ENCODE measurements at places on chromosomes 1 and 21.

DNA sequence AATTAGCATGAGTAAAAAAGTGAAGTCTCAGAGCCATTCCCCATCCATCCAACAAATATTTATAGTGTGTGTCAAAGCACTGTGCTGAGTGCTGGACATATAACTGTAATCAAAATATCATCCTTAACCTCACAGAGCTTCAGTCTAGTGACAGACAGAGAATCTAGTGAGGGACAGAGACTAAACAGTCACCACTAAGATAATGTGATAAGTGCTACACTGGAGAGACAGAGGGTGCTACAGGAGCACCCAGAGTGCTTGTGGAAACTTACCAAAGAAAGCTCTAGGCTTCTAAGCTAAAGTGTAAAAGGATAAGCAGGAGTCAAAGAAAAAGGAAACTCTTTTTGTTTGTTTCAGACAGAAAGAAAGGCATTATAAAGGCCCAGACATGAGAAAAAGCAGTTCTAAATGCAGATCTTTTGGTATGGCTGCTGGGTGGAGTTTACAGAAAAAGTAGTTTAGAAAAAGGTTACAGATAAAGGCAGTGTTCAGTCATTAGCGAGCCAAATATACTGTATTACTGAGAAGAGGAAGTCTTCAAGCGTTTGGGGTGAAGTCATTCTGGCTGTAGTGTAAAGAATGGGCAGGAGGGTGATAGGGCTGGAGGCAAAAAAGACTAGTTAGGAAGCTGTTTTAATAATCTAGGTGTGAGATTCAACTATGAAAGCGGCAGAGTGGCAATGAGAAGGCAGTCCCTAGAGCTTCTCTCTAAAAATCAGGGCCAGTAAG is 83.8 kb downstream of the SCMH1 start:
- DNase-seq, result no peak

- no peak for DNase-seq
Observed at GRCh38 chr1:23588749-23589548, 29.6 kb upstream of the ID3 start.

DNA sequence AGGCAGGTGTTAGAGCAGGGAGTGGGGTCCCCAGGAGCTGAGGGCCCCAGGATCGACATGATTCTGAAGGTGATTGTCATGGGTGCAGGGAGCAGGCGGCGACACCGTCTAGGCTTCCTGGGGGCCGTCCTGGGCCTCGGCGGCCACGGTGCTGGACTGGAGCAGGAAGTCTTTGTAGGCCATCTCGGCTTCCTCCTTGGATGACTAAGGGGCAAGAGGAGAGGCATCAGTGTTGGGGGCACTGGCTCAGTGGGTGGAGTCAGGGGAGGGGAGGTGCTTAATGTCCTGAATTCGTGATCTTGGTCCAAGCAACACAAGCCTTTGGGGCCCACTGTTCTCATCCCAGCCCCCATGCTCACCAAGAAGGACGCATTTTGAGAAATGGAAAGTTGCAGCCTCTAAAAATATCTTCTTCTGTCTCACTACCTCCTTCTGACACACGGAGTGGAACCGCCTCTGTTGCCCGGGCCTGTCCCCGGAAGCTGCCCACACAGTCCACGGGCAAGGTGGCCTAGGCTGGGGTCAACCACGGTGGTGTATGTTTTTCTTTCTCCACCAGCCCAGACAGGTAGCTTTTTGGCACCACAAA is 8.6 kb upstream of the FCMR start:
- peak; percentile 96 for DNase-seq

DNA sequence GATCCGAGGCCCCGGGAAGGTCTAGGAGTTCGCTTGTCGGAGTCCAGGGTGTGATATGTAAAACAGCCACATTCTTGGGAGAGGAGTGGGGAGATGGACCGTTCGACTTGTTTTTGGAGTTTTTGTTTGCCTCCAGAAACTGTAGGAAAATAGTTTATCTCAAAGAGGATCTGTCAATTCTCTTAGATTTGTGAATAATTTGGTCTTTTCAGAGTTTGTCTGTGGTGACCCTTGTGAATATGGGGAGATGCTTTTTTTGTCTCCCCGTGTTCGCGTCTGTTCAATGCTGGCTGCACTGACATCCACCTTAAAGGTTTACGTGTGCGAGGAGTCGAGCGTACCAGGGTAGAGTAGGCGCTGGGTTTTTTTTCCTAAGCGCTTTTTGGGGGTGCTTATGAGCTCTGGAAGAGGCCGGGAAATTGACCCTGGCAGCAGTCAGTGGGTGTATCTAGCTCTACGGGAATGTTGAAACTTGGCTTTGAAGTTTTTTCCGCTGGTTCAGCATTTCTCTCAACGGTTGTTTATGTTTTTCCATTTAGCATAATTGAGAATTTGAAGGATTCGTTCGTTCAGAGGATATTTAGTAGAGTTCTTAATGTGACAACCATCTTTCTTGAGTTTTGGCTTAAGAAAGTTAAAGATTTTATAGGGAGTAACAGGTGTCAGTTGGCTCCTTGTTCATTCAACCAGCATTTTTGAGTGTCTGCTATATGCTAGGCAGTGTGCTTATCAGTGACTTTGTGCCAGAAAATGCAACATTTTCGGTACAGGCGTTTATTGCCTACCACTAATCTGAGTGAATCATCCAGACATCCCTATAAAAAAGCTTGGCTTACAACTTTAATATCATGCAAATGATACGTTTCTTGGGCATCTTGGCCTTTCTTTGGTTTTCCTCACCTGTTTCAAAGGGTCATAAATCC is 1.2 kb downstream of the SZRD1 start:
- DNase-seq, result no peak

GRCh38 chr1:224517171-224517570 is 82.6 kb upstream of the WDR26 start:
- DNase-seq, result no peak

DNA sequence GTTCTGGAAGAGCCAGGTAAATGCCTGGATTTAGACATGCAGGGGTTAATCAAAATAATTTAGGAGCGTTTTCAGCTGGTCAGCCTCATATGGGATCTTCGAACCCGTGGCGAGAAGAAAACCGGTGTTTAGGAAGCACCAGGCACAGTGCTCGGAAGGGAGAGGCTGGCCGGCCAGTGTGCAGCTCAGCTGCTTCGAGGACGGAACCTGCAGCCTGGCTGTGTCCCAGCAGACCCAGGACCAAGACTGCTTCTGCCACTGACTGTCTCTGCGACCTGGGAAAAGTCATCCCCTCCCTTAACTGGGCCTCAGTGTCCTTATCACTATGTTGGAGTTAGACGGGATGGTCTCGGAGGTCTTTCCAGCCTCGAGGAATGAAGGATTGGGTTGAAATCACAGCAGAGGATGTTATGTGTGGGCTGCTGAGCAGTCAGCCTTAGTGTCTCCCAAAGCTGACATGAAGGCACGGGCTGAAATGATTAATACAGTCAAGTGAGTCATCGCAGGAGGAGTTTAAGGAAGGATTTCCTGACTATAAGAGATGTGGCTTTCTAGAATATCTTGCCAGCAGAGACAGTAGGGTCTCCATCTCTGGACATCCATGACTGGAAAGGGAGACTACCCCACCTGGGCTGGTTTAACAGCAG is 20.8 kb downstream of the PPFIA4 start:
- DNase-seq, result no peak

DNA sequence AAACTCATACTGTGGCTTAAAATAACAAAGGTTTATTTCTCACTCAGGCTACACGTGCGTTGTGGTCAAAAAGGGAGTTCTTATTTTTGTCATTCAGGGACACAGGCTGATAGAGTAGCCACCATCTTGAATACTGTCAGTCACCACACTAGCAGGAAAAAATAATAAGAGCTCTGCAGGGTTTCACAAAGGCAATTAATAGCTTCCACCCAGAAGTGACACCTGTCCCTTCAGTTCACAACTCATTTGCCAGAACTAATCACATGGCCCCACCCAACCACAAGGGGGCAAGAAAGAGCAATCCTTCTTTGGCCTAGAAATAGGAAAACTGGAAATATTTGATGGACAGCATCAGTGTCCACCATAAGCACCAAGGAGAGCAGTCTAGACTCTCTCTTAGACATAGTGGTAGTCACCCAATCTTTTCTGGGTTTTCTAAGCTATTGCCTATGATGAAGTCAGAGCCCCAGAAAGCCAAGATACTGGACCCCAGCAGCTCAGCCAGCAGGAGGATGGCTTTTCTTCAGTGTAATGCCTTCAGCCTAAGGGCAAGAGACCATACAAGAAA is 8.2 kb downstream of the HAPLN2 start:
- DNase-seq, result no peak

DNA sequence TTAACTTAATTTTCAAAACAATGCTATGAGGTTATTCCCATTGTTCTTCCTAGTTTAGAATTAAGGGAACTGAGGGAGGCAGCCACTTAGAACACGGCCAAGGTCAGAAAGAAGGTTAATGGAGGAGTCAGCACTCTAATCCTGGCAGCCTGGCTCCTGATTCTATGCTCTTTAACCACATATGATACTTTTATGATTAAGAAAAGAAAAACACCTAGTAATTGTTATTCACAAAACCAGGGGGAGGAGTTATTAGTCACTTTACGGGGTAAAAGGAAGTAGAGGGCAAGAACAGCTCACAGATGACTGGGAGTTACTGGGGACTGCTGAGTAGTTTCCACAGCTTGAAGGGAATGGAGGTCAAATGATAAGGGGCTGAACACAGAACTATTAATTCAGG is 38.6 kb downstream of the GADD45A start:
- no peak for DNase-seq

DNA sequence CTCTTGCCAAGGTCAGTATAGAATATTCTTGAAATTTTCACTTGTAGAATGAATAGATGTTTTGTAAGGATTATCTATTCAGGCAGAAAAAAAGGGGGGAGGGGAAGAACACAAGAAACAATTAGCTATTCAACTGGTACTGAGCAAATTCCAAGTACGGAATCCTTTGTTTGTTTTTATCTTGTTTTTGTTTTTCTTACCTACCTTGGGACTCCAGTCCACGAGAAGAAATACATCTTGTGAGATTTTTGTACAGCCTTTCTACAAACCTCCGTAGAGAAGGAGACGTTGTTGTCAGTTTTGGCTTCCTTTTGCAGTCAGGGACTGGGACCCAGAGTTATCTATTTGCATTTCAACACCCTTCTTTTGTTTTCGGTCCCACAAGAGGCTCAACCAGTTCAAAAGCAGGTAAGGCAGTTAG is 36.0 kb downstream of the ZNF281 start:
- DNase-seq, result no peak

- no peak for DNase-seq
Observed at GRCh38 chr1:114341856-114342255, 169.1 kb downstream of the TRIM33 start.

- DNase-seq, result no peak
Observed at GRCh38 chr1:16371725-16372124, 4.7 kb downstream of the SZRD1 start.

DNA sequence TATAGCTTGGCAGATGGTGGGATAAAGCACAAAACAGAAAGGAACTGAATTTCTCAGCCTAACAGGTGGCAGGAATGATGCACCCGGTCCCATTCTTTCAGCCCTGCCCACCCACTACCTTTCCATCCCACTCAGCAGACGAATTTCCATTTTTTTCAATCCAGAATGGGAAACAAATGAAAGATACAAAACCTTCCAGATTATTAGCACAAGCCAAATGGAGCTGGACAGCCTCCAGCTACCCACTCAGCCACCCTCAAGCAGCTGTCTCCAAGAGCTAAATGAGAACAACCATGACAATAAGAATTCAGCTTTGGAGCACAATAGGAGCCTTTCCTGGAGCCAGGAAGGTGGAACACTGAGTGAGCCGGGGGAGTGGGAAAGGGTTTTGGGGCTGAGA is 96.3 kb upstream of the ST6GALNAC5 start:
- DNase-seq, result no peak

GRCh38 chr21:44366586-44367211 is 13.3 kb downstream of the TRPM2 start:
- DNase-seq, result no peak

- DNase-seq, result no peak
Observed at GRCh38 chr1:77085109-77085508, 134.1 kb downstream of the PIGK start.

DNA sequence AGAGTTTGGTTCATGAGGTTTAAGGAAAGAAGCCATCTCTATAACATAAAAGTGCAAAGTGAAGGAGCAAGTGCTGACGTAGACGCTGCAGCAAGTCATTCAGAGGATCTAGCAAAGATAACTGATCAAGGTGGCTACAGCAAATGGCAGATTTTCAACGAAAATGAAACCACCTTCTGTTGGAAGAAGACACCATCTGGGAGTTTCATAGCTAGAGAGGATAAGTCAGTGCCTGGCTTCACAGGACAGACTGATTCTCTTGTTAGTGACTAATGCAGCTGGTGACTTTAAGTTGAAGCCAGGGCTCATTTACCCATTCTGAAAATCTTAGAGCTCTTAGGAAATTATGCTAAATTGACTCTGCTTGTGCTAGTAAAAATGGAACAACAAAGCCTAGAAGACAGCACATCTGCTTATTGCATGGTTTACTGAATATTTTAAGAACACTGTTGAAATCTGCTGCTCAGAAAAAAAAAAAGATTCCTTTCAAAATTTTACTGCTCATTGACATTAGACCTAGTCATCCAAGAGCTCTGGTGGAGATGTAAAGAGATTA is 10.5 kb downstream of the MAEL start:
- no peak for DNase-seq

DNA sequence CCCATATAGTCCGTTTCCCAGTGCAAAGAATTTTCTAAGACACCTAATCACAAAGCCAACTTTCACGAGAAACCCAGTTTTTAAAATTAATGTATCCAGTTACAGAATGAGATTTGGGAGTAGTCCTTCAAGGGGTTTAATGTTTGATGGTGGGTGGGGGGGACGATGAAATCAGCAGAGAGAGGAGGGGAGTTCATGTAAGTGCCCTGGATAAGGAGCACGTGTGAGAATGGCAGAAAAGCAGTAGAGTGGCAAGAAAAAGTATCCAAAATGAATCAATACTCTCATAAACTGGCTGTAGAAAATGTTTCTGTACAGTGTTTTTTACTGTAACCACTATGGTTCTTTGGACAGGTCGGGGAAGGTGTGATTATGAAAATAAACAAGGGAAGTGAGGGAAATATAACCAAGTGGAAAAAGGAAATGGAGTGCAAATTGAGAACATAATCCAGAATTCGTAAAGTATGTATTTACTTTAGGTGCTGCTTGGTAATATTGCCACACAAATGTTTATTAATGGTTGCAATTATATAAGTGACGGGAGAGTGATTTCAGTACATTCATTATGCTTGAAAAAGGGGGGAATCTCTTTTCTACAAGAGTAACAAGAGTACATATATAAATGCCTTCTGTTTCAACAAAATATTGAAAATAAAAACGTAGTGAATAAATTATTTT is 118.7 kb upstream of the RRP15 start:
- no peak for DNase-seq

GRCh38 chr1:228405200-228405978 is 1.2 kb downstream of the TRIM11 start:
- no peak for DNase-seq
